ENCODE measurements at places on chromosomes 5 and 9.

DNA sequence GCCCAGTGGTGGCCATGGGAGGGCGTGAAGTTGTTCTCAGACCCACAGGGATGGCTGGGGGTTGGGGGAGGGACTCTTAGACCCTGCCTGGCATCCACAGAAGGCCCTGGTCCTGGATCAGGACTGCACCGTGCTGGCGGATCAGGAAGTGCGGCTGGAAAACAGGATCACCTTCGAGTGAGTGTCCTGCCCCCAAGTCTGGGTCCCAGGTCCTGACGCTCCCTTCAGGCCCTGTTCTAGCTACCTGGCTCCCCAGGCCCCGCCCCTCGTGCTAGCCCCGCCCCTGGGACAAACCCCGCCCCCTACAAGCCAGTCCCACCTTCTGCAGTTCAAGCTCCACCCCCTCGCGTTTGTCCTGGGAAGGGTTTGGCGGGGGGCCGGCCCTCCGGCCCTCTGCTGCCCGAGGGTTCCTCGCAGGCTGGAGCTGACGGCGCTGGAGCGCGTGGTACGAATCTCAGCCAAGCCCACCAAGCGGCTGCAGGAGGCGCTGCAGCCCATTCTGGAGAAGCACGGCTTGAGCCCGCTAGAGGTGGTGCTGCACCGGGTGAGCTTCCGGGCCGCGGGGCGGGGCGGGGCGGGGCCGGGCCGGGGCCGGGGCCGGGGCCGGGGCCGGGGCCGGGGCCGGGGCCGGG lies 12.9 kb downstream of the RGS14 start:
- DNase-seq, result peak; percentile 82

GRCh38 chr9:20437476-20437875 lies 184.8 kb downstream of the MLLT3 start:
- DNase-seq, result peak; percentile 18

- no peak for DNase-seq
These were observed 23.5 kb upstream of the SMIM23 start for GRCh38 chr5:171762021-171762608.

- no peak for DNase-seq
These were observed 179.1 kb downstream of the EPB41L4A start for GRCh38 chr5:112239996-112240395.

GRCh38 chr5:53378590-53379247 lies 101.7 kb upstream of the FST start:
- DNase-seq, result no peak

- no peak for DNase-seq
These were observed 5.1 kb upstream of the CCDC192 start for GRCh38 chr5:127697894-127698600.

DNA sequence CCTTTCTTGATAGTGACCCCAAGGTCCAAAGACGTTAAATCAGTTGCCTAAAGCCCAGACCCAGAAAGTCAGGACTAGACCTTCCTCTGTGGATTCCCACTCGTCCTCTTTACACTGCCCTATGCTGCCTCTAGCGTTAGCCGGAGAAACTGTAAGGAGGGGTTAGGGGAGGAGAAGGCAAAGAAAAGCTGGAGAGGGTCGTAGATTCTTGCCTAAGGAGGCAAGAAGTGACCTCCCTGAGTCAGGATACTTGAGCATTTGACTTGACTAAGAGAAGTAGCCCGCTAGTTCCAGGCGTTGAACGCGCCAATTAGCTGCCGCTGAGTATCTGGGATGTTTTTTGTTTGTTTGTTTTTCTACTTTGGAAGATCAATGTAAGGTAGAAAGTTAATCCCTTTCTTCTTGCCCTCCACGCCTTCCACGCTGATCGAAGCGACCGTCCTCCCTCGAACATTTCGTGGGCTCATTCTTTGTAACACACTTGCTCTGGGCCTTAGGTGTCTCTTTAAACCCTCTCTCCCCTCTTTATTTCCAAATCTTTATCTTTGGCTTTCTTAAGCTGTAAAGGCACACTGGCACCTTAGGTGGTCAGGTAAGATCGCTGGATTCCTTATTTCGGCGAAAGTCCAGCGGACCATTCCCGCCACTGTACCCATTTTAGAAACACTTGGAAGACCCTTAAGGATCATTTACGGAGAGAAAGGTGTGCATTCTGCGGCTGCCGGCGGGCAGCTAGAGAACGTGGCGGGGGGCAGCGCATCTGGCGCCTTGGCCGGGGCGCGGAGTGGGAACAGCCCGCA lies 5.1 kb upstream of the RGMB start:
- peak; percentile 49 for DNase-seq

GRCh38 chr9:136110082-136111061 lies 8.3 kb downstream of the TMEM250 start:
- no peak for DNase-seq

DNA sequence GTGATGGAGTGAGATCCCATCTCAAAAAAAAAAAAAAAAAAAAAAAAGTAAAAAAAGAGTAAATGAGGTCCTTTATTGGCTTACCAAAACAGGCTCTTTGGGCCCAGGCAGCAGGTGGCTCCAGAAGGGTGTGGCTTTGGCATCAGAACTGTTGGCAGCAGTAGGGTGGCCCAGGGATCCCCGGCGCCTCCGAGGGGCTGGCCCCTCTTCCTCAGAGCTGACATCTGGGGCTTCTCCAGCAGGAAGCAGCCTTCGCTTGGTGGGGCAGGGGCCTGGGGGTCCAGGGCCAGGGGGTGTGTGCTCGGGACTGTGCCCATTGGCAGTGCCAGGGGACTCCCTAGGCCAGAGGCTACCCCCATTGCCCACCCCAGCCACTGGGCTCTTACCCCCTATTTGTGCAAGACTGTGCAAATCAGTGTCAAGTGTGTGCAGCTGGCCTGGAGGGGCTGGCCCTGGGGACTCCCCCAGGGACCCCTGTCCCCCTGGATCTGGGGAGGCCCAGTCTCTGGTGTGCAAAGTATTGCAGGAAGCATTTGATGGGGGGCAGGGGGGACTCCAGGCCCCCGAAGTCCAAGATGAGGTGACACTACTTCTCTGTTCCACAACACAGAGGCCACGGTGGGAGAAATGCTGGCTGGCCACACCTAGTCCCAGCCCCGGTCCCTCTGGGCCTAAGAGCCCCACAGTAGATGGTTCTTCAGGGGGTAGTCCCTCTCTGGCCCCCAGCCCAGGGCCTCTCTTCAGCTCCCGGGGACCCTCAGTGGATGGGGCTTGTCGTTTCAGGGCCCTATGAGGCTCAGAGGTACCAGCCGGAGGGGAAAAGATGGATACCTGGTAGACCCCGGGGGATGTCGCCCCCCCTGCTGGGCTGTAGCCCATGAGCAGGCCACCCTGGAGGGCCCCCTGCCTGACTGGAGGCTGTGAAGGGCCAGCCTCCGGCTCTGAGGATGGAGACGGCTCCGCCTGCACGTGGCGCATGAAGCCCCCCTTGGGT lies 4.7 kb upstream of the STOML2 start:
- DNase-seq, result no peak

- no peak for DNase-seq
These were observed 166.9 kb downstream of the MEF2C start for GRCh38 chr5:88716101-88716500.

GRCh38 chr5:127426661-127427060 lies 90.8 kb upstream of the PRRC1 start:
- no peak for DNase-seq

GRCh38 chr9:120532475-120532874 lies 47.5 kb downstream of the CDK5RAP2 start:
- no peak for DNase-seq

- DNase-seq, result no peak
These were observed at the start of gene BICD2 for GRCh38 chr9:92764381-92764987. TSS of gene BICD2 (minus strand) at chr9:92764833. CDS start at chr9:92764744, 89 bp downstream.

GRCh38 chr9:120876842-120877240 lies at the start of gene PHF19:
TSS of gene PHF19 (minus strand) at chr9:120877188. CDS start at chr9:120874741, 2,447 bp downstream.
- no peak for DNase-seq

DNA sequence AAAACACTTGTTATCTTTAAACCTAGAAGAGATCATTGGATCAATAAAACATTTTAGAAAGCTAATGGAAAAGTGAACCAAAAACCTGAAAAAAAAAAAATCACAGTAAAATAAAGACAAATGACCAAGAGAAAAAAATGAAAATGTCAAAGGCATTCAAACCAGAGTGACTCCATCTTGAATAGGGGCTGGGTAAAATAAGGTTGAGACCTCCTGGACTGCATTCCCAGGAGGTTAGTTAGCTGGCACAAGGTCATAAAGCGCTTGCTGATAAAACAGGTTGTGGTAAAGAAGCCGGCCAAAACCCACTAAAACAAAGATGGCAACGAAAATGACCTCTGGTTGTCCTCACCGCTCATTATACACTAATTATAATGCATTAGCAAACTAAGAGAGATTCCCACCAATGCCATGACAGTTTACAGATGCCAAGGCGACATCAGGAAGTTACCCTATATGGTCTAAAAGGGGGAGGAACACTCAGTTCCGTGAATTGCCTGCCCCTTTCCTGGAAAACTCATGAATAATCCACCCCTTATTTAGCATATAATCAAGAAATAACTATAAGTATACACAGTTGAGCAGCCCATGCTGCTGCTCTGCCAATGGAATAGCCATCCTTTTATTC lies 116.7 kb upstream of the NEK6 start:
- no peak for DNase-seq

DNA sequence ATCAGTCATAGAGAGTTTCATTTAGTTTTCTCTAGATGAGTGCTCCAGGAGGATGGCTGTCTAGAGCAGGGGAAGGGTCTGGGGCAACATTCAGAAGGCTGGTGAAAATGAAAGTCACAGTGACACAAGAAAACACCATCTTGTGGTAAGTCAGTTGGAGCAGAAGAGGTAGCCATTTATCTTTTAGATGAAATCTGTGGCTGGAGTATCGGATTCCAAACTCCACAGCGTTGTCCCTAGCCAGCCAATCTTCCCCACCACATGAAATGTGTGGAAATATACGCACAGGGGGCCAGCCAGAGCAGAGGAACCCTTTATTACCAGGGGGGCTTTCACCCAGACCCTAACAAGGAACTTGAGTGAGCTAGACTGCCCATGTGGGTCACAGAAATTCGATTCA lies 15.9 kb upstream of the TNFAIP8 start:
- no peak for DNase-seq
